ENCODE measurements at places on chromosomes 5 and 9. TPM values are rescaled to one million over a fixed set of nuclear protein-coding genes. Genes with fewer than 3 reads are reported as not detected.

Gene CAMK2A
- polyA plus RNA-seq, result not detected

Gene LCN9
- polyA plus RNA-seq, result not detected

Gene P4HA2
- polyA plus RNA-seq, result not detected

Gene SLC25A51
- polyA plus RNA-seq, result 12.3 TPM

Gene F2RL1
- 0.48 TPM for polyA plus RNA-seq

Gene NUTM2G
- 0.05 TPM for polyA plus RNA-seq

Gene PCDHB4
- not detected for polyA plus RNA-seq

Gene PRRX2
- polyA plus RNA-seq, result not detected

Gene LRRC19
- polyA plus RNA-seq, result not detected

Gene ELOVL7
- polyA plus RNA-seq, result 0.29 TPM

Gene PRLR
- not detected for polyA plus RNA-seq
